BJ (cell line): ENCODE measurements at places on chromosomes 3 and 15.
A peak's percentile ranks its signal among the peaks of the same experiment; 100 is the strongest.

GRCh38 chr3:168113848-168114247 lies 18.1 kb upstream of the GOLIM4 start:
- DNase-seq, result no peak

- DNase-seq, result no peak
Observed at GRCh38 chr3:176376531-176376930, 820.8 kb downstream of the TBL1XR1 start.

DNA sequence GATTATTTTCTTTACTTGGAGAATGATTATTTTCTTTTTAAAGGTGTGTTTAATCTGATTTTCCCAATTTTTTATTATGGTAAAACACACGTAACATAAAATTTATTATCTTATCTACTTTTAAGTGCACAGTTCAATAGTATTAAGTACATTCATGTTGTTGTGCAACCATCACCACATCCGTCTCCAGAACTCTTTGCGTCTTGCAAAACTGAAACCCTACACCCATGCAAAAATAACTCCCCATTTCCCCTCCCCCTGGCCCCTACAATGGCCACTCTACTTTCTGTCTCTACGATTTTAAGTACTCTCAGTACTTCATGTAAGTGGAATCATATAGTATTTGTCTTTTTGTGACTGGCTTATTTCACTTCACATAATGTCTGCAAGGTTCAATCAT lies 230.7 kb downstream of the SATB1 start:
- no peak for DNase-seq

- DNase-seq, result no peak
Observed at GRCh38 chr3:153853163-153853562, 268.0 kb upstream of the ARHGEF26 start.

- DNase-seq, result no peak
Observed at GRCh38 chr3:57978316-57978715, 29.9 kb upstream of the FLNB start.

- DNase-seq, result no peak
Observed at GRCh38 chr3:196181127-196181546, 30.1 kb downstream of the ZDHHC19 start.

GRCh38 chr3:167814441-167814951 lies 79.0 kb downstream of the SERPINI1 start:
- DNase-seq, result peak; percentile 47

DNA sequence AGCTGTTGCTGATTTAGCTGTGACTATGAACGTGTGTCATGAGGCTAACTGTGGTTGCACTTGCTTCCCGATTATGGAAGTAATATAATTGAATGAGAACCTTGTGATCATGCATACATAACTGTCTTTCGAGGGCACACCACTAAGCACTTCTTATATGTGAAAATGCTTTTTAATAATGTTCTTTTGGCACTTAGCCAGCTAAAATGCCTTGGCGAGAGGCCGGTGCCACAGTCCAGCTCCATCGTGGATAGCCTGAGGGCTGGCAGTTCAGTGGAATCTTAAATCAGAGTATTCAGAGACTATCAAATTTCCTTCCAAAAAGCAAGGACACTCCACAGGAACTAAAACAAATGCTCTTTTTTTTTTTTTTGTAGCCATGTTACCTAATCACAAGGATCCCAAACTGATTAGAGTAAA lies 161.6 kb upstream of the FRMD4B start:
- DNase-seq, result no peak

DNA sequence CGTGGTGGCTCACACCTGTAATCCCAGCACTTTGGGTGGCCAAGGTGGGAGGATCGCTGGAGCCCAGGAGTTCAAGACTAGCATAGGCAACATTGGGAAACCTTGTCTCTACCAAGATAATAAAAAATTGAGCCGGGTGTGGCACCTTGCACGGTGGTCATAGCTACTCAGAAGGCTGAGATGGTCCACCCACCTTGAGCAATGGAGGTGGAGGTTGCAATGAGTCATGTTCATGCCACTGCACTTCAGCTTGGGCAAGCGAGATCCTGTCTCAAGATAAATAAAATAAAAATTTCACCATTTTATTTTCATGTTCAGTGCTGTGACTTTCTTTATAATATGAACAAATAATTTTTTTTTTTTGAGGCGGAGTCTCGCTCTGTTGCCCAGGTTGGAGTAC lies 12.5 kb downstream of the MAPK6 start:
- no peak for DNase-seq
